Stimulated activated CD4-positive, alpha-beta T cell treated with anti-CD3 and anti-CD28 coated beads, Interleukin-2, amount 100 ng/mL, for 24 hours (primary cell): ENCODE measurements at places on chromosomes 13 and 19.

DNA sequence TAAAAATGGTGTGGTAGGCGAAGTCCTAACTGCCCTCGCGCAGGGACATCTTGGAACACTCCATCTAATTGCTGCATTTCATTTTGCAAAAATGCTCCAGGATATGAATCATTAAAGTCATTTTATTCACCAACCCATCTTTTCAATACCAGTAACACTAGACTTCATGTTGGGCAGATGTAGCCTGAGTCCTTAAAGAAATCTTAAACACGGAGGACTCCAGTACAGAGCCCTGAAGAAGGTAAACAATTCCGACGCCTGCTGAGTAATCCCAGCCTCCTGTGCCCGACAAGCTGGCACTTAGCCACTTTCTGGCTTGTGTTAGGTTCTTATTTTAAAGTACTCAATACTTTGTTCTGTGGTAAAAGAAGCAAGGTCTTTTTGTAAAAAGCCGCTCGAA, 58.0 kb upstream of the IRS2 start:
- DNase-seq = no peak

GRCh38 chr19:10820173-10820572, 15.8 kb downstream of the TMED1 start:
- DNase-seq = no peak

DNA sequence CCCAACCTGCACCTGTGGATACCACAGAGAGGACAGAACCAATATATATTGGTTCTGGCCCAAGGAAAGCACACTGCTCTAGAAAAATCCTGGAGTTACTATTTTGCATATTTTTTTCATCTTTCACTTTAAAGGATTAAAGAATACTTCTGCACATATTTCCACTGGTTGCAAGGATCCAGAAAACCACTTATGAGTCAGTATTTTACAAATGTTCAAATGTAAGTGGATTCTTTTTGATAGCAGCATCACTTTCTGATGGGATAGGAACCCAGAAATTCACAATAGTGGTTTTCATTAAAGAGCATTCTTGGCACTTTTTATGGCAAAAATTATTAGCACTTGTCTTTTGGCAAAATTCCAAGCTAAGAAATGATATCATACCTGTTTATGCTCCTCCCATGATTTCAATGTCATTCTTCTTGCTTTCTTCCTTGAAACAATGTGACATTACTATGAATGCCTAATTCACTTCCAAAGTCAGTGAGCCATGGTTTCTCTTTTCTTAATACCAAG, 38.2 kb downstream of the MZT1 start:
- no peak for DNase-seq

GRCh38 chr19:39814595-39814994, 19.4 kb downstream of the DYRK1B start:
- no peak for DNase-seq

DNA sequence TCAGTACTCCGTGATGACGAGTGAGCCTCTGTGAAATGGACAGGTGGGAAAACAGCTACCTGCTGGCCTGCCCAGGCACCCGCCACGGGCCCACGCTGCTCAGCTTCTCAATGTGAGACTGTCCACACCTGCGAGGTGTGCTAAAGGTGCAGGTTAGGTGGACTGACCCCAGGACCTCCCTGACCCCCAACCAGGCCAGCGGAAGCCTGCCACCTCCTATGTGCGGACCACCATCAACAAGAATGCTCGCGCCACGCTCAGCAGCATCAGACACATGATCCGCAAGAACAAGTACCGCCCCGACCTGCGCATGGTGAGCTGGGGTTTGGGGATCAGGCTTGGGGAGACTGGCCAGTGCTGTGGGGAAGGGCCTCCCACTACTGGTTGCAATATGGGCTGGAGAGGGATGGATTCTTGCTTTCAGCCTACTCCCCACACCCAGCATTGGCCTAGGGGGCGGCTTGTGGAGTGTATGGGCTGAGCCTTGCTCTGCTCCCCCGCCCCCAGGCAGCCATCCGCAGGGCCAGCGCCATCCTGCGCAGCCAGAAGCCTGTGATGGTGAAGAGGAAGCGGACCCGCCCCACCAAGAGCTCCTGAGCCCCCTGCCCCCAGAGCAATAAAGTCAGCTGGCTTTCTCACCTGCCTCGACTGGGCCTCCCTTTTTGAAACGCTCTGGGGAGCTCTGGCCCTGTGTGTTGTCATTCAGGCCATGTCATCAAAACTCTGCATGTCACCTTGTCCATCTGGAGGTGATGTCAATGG, 2.2 kb downstream of the RPL28 start:
- no peak for DNase-seq

DNA sequence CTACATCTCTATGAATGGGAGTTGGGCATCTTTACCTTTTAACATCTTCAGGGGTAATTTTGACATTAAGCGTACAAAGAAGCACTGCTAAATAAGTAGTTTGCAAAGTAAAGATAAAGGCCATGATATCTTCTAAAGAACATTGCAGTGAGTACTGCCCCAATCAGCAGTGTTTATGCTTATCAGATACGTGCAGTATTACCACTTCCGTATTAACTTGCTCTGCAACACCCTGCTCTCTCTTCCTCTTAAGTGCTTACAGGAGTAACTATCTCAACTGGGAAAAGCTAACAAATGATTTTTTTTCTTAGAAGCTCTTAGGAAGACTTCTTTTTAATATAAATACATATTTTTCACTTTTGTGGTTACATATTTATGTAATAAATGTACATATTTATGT, 793.7 kb upstream of the SLC10A2 start:
- no peak for DNase-seq

DNA sequence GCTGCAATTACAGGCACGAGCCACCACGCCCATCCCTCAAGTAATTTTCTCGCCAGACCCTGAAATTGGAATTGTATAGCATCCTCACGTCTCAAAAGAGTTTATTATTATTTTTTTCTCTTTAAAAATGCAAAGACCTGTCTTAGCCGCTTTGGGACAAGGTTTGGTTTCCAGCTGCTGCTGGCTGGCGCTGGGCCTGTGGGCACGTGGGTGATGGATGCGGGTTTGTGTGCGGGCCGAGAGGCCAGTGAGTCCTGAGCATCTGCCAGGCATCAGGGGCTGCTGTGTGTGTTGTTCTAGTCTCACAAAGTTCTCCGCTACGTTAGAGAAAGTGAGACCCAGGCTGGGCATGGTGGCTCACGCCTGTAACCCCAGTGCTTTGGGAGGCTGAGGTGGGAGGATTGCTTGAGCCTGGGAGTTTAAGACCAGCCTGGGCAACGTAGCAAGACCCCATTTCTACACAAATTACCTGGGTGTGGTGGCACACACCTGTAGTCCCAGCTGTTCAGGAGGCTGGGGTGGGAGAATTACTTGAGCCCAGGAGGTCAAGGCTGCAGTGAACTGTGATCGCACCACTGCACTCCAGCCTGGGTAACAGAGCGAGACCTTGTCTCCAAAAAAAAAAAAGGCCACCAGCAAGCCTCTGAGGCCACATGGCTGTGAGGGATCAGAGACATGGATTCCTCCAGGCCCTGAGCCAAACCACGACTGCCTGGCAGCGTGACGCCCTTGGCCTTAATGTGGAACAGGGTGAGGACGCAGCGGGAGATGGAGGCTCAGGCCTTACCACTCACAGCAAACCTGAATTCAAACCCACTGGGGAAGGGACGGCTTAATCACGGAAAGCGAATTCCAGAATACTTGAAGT, 4.7 kb upstream of the TMPRSS9 start:
- DNase-seq = no peak

DNA sequence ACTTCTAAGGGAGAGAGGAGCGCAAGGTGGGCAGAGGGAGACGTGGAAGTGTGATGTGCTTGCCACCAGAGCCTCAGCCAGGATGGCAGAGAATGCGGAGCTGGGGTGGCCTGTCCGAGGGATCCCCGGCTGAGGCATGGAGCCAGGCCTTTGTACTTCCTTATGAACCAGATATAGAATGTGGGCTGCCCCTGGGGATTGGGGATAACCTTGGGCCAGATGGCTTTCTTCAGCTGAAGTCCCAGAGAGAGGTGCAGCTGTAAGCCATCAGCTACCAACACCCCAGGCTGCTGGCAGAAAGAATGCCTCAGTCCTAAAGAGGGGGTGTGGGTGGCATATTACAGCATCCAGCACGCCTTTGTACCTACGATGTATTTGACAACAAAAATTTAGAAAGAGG, 25.5 kb upstream of the FBXO17 start:
- no peak for DNase-seq

- no peak for DNase-seq
These were observed 1.5 kb upstream of the TUBB4A start for GRCh38 chr19:6503407-6504201.

DNA sequence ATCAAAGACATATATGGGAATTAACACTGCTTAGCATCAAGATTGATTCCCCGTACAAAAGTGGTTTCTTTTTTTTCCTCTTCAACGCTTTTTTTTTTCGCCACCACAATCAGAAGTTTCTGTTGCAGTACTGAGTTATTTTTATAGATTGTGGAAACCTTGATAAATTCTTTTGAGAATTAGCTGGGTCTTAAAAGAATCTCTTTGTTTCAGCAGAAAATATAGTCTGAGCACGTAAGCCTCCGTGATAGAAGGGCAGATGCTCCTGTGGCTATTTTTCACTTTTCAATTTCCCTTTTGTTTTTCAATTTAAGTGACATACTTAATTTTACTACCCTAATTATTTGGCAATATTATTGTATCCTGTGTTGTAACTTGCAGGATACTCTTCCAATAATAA, 531.8 kb downstream of the DCT start:
- DNase-seq = no peak

- DNase-seq = no peak
These were observed 838.2 kb downstream of the SLITRK6 start for GRCh38 chr13:84961023-84961422.

- DNase-seq = no peak
These were observed 2.9 kb upstream of the ZNF134 start for GRCh38 chr19:57611113-57611512.

DNA sequence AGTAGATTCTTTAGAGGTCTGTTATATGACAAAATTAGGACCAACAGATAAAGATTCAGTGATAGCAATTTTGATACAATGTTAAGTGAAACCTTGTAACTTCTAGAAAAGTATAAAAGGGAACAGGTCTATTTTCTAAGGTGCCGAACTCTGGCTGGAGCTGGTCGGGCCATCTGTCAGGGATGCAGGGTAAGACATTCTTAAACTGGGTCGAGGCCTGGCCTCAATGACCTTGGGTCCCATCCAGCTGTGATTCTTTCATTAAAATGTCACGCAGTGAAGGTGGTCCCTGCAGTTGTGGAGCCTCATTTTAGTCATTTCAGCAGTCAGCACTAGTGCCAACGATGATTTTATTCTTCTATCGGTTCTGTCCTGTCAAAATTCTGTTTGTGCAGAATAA, 271.9 kb upstream of the SPRY2 start:
- no peak for DNase-seq
